ENCODE measurements at places on chromosomes 13 and 19.
A peak's percentile ranks its signal among the peaks of the same experiment; 100 is the strongest.

DNA sequence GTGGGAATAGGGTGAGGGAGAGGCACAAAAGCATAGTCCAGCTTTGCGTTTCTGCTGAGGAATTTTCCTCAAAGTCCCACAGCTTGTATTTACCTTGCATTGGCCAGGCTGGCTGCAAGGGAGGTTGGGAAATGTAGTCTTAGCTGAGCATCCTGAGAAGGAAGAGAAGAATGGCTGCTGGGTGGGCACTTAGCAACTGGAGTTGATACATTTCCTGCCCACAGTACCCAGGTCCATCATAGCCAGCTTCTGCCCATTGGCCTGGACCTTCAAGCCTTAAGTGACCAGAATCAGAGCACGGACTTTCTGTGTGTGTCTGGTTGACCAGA lies 112.4 kb downstream of the SIPA1L3 start:
- DNase-seq = no peak

GRCh38 chr19:45368737-45369340 lies 1.5 kb downstream of the ERCC2 start:
- no peak for DNase-seq

DNA sequence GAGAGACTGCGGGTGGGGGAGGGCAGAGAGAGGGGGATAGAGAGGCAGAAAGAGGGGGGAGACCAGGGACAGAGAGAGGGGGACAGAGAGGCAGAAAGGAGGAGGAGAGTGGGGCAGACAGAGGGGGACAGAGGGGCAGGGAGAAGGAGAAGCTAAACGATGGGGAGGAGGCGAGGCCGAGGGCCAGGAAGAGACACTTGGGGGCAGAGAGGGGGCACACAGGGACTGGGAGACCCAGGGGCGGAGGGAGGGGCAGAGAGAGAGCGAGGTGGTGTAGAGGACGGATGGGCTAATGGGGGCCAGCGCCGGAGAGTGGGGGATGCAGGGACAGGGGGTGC lies 666 bp downstream of the MEIS3 start:
- no peak for DNase-seq

- no peak for DNase-seq
Observed at GRCh38 chr13:44011036-44011435, 131.3 kb downstream of the LACC1 start.

DNA sequence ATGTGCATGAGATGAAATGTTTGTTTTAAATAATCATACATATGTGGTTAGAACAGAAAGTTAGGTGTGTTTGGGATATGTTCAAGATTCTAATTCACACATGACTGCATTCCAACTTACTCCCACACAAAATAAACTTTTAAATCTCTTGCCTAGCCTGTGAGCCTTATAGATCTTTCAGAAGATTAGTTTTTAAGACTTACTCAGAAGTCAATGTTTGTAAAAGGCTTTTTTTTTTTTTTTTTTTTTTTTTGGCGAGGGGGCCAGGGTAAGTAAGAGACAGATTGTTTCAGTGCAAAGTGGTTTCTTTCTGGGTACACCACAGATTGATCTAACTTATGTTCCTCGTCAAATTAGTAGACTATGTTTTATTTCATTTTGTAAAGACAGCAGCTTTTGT lies 39.1 kb downstream of the GPR180 start:
- DNase-seq = no peak

GRCh38 chr19:31583148-31583547 lies 233.9 kb upstream of the TSHZ3 start:
- no peak for DNase-seq

GRCh38 chr19:7632340-7633203 lies 947 bp downstream of the PCP2 start:
- DNase-seq = no peak

DNA sequence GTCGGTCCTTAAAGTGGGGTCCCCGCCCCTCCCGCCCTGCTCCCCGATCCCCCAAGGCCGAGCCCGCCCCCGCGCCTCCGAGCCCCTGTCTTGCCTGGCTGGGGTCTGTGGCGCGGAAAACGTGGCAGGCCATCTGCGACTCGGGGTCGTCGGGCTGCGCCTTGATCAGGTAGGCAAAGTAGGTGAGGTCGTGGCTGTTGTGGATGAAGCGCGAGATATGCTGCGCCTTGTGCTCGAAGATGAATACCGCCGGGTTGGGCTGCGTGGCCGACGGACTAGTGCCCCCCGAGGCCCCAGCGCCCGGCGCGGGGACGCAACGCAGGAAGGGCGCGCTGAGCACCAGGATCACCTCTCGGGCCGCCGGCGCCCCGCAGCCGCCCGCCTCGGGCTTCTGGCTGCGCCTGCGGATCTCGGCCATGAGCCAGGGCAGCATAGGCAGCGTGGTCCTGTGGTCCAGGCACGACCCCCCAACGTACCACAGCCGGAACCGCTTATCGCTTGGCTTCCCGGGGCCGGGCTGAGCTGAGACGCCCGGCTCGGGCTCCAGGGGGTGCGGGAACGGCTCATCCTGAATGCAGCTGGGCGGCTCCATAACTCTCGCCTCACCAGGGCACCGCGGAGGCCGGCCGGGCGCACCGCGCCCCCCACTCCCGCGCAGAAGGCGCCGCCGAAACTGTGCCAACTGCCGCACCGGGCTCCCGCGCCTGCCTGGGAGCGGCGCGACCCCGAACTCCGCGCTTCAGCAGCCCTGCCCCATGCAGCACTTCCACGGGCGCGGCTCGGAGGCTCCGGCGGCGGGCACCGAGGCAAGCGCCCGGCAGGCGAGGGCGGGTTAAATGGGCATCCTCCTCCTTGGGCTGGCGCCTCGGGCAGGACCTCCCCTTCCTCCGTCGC lies 546 bp downstream of the TBC1D4 start:
- peak; percentile 3 for DNase-seq

- no peak for DNase-seq
Observed at GRCh38 chr13:29589967-29590366, 5.5 kb downstream of the SLC7A1 start.

GRCh38 chr19:40253611-40254092 lies 27.2 kb upstream of the CCNP start:
- DNase-seq = no peak

DNA sequence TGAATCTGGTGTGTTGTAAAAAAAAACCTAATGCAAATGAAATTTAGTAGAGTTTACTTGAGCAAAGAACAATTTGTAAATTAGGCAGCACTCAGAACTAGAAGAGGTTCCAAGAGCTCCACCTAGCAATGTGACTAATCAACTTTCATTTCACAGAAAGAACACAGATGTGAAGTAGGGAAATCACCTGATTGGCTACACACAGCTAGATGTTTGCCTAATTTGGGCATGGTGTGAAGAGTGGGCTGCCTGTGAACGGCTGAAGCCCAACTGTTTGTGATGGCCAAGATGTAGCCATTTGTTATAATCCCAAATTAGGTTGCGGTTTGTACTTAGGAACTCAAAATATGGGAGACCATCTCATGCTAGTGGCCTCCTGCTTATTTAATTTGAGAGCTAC lies 724.4 kb upstream of the SLITRK5 start:
- no peak for DNase-seq

GRCh38 chr19:49801966-49802661 lies 11.0 kb downstream of the FUZ start:
- no peak for DNase-seq

GRCh38 chr19:55452749-55453346 lies 8.6 kb downstream of the ISOC2 start:
- DNase-seq = peak; percentile 53

GRCh38 chr19:48578891-48579290 lies 26.9 kb downstream of the SULT2B1 start:
- no peak for DNase-seq

DNA sequence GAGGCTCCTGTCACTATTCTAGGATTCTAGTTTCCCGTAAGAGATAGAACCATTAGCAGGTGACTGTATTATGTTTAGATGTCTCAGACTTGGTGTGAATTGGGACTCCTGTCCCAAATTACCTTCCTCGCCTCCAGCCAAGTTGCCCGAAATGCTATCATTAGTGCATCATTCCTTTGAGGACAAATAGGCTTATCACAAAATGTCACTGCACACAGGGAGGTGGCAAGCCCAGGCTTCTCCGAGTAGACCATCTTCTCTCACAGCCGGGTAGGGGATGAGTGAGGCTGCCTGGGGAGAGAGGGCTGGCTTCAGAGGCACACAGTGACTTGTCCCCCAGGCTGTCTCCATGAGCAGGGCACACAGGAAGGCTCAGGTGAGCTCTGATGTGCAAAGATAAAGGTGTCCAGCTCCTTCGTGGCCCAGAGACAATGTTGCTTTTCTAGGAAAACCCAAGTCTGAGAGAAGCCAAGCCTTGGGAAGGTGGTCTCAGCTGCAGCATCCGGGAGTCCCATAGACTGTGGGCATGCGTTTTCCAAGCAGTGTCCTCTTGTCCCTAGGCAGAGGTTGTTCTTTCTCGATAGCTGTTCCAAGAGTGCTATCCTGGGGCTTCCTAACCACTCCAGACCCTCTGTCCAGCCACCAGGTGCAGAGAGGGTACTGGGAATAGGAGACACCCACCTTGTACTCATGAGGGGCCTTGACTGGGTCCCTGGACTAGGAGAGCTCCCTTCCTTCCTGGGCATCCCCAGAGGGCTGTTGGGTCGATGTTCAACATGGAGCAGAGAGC lies 163.1 kb upstream of the TSHZ3 start:
- DNase-seq = no peak

DNA sequence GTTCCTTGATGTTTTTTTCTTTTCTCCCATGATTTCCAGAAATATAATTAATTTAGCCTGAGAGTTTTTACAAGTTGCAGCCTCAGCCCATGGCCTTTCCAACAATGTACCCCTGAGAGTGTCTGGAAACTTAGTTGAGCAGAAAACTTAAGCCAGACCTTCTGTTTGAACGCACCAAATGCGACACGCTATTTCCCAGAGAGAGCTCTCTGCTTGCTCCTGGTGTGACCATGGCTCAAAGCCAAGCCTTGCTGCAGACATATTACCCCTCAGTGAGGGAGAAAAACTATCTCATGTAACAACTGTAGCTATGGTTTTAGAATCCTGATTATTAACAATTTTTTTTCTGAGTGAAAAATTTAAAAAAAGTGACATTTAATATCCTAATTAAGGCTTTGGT lies 1204.5 kb upstream of the SLC10A2 start:
- no peak for DNase-seq

- no peak for DNase-seq
Observed at GRCh38 chr13:34044660-34045080, 226.7 kb downstream of the RFC3 start.

- DNase-seq = no peak
Observed at GRCh38 chr13:67278235-67278634, 48.1 kb upstream of the PCDH9 start.
